GM04503 (cell line): ENCODE measurements at places on chromosomes 16 and 17.
A peak's percentile ranks its signal among the peaks of the same experiment; 100 is the strongest.

GRCh38 chr17:64008830-64009229 is 10.7 kb downstream of the PRR29 start:
- DNase-seq: no peak

- peak; percentile 49 for DNase-seq
These were observed 1.5 kb upstream of the KRT23 start for GRCh38 chr17:40938981-40939380.

DNA sequence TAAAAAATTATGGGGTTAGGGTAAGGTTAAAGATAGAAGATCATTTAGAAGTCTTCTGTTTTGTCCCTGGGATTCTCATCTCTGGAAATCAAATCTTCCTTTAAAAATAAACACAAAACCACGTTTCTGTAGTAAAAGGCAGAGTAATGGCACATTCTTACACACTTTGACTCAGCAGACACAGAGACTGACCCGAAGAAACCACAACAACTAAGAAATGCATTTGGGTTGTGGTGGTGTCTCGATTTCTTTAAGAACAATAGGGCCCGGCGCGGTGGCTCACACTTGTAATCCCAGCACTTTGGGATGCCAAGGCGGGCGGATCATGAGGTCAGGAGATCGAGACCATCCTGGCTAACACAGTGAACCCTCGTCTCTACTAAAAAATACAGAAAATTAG is 54.9 kb upstream of the MYH10 start:
- DNase-seq: no peak

- no peak for DNase-seq
These were observed 68.0 kb downstream of the RMI2 start for GRCh38 chr16:11412965-11413887.

GRCh38 chr17:78842881-78843565 is 2.4 kb upstream of the USP36 start:
- DNase-seq: no peak

GRCh38 chr17:19366637-19366972 is 4.1 kb upstream of the B9D1 start:
- DNase-seq: no peak

DNA sequence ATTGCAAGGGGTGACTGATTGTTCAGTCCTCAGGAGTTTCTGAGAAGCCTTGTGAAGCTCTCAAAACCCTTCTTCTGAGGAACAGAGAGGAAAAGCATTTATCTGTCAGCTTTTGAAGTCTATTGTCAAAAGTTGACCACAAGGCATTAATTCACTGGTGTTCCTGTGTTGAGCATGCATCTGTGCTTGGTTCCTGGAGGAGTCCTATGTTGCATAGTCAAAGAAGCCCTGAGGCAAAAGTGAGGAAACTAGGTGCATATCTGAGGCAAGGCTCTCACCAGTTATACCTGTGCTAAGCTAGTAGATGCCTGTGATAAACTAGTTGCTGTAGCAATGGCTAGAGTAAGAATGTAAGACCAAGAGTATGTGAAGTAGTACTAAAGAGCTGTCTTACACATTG is 1.8 kb upstream of the HEATR6 start:
- DNase-seq: no peak
